ENCODE measurements at places on chromosomes 7 and 10.
A peak's percentile ranks its signal among the peaks of the same experiment; 100 is the strongest.

DNA sequence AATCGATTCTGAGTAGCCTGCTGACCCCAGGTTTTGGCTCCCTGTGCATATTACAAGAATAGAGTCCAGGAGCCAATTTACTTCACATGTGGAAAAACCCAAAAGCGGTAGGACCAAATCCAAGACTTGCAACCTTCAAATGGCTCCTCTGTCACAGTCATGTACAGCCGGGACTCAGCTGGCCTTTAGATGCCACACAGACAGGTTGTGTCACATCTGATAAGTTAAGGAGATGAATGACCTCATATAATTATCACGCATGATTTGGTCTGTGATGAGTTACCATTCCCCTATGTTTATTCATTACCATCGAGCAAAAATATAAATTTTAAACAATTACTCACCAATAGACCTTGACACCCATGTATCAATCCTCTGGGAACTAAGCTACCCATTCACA, 14.2 kb downstream of the CACNA2D1 start:
- DNase-seq = no peak

DNA sequence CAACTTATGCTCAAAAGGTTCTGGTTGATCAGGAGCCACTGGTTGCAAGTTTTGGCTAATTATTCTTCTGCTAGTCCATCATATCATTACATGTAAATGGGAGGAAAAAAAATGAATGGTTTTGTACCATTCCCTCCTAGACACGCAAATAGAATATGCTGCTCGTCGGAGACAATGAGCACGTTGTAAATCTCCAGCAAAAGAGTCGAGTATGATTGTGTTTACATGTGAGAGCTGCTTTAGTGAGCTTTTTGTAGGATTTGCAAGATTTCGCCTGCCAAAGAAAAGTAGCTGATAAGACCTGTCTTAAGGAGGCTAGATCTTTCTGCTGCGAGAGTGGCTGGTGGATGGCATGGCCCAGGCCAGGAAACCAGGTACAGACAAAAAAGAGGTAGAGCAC, 109.0 kb downstream of the ZMYND11 start:
- DNase-seq = no peak

- no peak for DNase-seq
Measured at GRCh38 chr10:8369666-8370065, 315.2 kb downstream of the GATA3 start.

DNA sequence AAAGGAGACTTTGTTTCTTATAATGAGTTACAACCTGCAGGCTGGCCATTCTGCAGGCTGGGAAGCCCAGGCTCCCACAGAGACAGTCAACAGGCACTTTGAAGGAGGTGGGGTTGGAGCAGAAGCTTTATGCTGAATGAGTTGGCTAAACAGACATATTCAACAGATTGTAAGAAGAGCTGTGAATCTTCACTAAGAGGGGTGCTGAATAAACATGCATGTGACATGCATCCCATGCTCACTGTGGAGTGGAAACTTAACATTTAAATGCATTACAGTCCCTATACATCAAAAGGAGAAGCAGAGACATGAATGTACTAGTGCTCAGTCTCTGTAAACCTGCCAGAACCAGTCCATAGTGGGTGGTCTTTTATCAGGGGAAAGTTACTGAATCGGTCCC, 1.4 kb upstream of the CFAP69 start:
- no peak for DNase-seq

DNA sequence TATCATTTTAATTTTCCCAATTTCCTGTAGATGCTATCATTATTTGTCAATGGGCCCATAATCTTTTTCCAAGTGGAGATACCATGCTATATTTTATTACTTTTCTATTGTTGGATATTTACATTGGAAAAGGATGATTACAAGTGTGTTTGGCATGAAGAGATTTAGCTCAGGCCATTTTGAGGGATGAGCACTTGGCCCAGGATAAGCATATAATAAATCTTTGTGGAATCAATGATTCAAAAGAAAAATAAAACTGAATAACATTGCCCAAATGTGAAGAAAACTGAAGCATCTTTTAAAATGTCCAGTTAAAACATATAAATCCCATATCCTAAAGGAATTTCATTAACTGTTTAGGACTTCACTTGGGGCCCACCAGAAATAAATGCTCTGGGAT, 260.9 kb upstream of the BMPER start:
- DNase-seq = no peak

GRCh38 chr10:79112881-79113431, 44.2 kb downstream of the ZMIZ1 start:
- DNase-seq = no peak

DNA sequence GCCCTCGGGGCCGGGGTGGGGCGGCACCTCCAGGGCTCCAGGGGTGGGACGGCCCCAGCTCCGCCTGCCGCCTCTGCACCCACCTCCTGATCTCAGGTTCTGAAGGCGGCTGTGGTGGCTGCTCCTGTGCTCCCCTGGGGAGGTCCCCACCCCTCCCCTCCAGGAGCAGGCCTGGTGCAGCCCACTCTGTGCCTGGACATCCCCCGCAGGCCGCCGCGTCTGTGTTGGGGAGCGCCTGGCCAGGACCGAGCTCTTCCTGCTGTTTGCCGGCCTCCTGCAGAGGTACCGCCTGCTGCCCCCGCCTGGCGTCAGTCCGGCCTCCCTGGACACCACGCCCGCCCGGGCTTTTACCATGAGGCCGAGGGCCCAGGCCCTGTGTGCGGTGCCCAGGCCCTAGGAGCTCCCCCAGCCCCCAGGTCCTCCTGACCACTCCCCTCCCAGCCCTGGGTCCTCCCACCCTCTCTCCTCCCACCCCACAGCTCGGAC, 5.5 kb downstream of the CYP2W1 start:
- DNase-seq = no peak

DNA sequence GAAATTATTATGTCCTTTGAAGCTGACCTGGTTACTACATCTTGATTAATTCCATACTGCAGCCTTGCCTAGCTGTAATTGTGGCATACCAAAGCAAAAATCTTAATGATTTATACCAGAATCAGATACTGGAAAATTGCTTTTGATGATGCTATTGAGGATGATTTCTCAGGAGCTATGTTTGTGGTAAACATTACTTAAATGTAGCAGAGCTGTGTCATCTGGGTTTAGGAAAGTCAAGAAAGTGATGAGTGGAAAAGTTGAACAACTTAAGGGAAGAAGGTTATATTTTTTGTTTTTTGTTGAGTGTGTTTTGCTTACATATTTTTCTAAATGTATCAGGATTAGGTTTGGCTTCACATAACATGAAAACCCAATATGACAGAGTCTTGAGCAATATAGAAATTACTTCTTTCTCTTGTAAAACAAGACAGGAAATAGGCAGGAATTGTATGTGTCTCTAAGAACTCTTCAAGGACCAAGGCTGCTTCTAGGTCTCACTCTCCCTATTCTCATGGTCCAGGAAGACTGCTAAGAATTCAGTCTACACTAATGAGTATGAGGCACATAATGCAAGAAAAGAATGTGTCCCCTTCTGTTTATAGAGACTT, 87.6 kb upstream of the MTPN start:
- no peak for DNase-seq

GRCh38 chr7:72394016-72394415, 18.1 kb downstream of the CALN1 start:
- DNase-seq = peak; percentile 17

GRCh38 chr10:113524120-113524519, 28.7 kb upstream of the HABP2 start:
- DNase-seq = no peak

- DNase-seq = peak; percentile 50
Measured at GRCh38 chr10:68348265-68348741, 15.6 kb upstream of the PBLD start.

DNA sequence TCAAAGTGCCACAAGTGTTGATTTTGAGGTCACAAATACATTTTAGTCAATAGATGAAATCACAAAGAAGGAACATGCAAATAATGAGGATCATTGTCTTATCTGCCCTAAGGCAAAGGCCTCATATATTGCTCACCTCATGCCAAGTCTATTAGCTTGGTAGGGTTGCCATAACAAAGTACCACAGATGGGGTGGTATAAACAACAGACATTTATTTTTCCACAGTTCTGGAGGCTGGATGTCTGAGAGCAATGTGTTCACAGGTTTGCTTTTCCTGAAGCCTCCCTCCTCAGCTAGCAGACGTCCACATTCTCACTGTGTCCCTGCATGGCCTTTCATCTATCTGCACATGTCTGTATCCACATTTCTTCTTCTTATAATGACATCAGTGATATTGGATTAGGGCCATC, 59.6 kb downstream of the RELN start:
- no peak for DNase-seq

DNA sequence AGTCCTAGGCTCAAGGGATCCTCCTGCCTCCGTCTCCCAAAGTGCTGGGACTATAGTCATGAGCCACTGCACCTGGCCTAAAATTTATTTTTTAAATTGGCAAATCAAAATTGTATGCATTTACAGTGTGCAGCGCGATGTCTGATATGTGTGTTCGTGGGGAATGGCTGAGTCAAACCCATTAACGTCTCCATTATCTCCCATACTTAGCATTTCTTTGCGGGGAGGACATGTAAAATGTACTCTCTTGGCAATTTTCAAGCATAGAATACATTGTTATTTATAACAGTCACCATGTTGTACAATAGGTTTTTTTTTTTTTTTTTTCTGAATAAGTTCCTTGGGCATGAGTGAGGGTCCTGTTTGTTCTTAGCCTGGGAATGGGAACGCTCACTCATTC, 3.8 kb downstream of the TMEM184A start:
- DNase-seq = no peak
